A172 (cell line): ENCODE measurements at places on chromosomes 1 and 21.

GRCh38 chr1:64543831-64544230 is 73.9 kb downstream of the CACHD1 start:
- peak; percentile 23 for DNase-seq

DNA sequence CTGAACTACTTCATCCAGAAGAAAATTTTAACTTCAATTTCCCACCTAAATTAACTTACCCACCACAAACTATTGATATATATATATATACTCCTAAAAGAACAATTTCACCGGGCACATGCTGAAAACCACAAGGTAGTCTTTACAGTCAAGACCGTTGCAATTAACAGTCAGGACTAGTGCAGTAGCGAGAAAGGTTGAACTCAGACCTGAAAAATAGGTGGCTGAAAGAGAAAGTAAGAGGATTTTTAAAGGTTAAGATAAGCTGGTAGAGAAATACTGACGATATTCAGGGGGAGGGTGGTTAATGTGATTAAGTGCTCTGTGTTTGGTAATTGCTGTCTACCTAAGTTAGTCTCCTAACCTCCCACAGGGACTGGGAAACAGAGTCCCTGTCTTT is 1153.5 kb upstream of the TMPRSS15 start:
- no peak for DNase-seq

DNA sequence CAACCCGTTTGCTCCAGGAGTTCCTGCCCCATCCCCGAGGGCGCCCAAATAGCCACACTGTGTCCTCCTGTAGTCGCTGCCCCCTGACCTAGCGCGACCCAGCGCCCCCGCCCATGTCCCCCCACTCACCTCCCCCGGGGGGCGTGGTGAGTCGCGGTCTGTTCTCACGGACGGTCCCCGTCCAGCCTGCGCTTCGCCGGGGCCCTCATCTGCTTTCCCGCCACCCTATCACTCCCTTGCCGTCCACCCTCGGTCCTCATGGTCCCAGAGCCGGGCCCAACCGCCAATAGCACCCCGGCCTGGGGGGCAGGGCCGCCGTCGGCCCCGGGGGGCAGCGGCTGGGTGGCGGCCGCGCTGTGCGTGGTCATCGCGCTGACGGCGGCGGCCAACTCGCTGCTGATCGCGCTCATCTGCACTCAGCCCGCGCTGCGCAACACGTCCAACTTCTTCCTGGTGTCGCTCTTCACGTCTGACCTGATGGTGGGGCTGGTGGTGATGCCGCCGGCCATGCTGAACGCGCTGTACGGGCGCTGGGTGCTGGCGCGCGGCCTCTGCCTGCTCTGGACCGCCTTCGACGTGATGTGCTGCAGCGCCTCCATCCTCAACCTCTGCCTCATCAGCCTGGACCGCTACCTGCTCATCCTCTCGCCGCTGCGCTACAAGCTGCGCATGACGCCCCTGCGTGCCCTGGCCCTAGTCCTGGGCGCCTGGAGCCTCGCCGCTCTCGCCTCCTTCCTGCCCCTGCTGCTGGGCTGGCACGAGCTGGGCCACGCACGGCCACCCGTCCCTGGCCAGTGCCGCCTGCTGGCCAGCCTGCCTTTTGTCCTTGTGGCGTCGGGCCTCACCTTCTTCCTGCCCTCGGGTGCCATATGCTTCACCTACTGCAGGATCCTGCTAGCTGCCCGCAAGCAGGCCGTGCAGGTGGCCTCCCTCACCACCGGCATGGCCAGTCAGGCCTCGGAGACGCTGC is 1.1 kb downstream of the HTR6 start:
- no peak for DNase-seq

DNA sequence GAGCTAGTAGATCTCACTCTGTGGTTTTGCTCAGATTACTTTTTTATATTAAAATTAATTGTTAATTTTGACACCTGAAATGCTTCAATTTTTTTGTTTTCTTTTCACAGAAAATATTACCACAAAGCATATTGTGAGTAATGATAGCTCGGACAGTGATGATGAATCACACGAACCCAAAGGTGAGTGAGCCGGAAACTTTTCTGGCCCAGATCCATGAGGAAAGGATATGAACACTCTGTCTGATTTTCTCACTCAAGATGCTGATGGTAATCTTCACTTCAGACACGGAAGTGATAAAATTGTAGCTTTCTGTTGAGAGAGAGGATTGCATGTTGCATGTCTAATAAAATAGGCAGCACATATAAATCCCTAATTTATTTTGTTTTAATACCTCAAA is 121.8 kb downstream of the PLA2G4A start:
- DNase-seq = peak; percentile 57

DNA sequence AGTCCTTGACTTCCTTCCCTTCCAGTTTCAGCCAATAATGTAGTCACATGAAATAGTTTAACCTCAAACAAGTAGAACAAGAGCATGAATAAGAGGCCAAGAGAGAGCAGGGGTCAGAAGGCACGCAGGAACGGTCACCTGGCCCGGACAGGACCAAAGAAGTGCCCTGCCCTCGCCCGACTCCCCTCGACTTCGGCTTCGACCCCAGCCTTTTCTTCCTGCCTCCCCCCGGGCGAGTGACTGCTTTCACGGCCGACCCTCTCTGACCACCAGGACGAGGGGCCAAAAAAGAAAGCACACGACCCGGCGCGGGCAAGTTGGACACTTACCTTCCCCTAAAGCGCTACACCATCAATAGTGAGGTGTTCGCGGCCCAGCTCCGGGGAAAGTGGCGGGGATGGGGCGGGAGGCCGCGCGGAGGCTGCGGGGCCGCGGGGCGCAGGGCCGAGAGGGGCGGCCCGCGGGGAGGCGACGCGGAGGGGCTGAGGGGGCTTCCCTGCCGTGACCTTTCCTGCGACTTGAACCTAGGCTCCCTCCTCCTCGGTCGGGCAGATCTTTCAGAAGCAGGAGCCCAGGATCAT is 519 bp downstream of the RERE start:
- DNase-seq = no peak

DNA sequence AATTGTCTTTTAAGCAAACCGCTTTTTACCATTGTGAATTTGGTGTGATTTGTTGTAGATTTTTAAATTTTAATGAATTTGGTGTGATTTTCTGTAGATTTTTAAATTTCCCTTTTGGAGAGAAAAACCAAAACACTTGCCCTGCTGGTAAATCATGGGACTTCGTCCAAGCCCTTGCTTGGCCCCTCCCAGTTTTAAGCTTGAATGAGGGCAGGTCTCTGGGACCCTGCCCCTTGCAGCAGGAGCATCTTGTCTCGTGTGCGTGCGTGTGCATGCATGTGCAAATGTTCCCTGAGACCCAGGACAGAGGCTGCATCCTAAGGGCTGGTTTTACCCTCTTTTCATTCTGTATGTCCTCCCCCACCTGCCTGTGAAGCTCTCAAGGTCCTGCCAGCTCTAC is 248.6 kb downstream of the GREM2 start:
- DNase-seq = no peak

DNA sequence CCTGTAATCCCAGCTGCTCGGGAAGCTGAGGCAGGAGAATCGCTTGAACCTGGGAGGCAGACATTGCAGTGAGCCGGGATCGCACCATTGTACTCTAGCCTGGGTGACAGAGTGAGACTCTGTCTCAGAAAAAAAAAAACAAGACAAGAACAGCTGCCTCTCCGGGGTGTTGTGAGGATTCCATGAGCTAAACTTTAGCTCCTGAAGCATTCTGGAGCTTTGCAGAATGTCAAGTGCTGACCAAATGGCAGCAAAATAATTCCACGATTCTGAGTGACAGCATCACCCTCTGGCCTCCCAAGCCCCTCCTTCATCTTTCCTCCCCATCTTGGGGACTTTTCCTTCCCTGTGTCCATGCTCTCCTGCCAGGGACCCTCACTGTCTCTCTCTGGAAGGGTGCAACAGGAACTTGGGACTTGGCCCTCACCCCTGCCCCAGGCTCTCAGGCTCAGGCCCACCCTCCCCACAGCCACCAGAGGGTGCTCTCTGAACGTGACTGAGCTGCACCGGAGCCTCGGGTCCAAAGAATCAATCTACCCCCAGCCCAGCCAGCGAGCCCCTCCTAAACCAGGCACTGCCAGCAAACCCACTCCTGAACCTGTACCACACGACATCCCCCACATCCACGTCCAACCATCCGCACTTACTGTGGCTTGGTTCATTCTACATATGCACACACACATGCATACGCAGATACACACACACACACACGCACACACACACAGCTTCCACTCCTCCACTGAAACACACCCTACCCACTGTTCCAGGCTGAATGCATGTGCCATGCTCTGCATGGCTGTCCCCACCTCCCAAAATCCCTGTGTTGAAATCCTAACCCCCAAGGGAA is 45.7 kb downstream of the ACOT7 start:
- DNase-seq = no peak
